ENCODE measurements at places on chromosomes 6 and 20.
A peak's percentile ranks its signal among the peaks of the same experiment; 100 is the strongest.

DNA sequence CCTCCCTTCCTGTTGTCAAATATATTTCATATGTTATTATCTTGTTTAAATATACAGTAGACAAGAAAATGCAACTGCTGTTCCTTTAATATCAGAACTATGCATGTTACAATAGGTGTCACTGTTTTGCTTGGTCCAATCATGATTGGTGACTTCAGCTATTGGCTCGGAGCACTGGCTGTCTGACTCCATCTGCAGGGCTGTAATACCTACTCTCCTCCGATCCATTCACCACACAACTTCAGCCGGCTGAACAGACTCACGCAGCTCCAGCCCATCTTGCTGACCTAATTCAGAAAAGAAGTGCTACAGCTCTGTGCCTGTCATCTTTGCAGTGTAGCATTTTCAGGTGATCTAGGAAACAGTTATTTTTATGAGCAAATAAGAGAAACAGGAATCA is at the start of gene BTBD3:
Gene BTBD3 (plus strand): TSS at position 231 of the 400 bp plus-strand sequence. CDS start 383 bp downstream, outside the sequence.
- peak; percentile 87 for DNase-seq

DNA sequence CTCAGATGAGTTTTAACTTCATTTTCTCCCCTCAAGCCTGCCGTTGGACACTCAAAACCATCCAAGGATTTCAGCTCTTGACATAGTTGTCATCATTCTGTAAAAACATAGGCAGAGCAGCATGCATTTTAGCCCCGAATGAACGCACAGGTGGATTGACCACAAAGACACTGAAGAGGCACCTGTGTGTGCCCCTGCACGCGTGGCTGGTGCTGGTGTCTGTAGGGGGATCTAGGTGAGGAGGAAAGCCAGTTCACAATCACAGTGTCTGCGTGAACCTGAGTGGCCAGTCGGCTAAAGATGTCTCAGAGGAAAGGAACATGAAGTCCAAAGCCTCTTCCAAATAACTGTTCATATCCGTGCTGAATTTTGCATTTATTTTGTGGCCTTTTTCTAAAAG is 309.2 kb downstream of the QKI start:
- DNase-seq: no peak

GRCh38 chr20:25287631-25288290 is 39.9 kb downstream of the PYGB start:
- DNase-seq: peak; percentile 13

GRCh38 chr20:41133709-41134361 is 3.5 kb upstream of the PLCG1 start:
- peak; percentile 15 for DNase-seq

DNA sequence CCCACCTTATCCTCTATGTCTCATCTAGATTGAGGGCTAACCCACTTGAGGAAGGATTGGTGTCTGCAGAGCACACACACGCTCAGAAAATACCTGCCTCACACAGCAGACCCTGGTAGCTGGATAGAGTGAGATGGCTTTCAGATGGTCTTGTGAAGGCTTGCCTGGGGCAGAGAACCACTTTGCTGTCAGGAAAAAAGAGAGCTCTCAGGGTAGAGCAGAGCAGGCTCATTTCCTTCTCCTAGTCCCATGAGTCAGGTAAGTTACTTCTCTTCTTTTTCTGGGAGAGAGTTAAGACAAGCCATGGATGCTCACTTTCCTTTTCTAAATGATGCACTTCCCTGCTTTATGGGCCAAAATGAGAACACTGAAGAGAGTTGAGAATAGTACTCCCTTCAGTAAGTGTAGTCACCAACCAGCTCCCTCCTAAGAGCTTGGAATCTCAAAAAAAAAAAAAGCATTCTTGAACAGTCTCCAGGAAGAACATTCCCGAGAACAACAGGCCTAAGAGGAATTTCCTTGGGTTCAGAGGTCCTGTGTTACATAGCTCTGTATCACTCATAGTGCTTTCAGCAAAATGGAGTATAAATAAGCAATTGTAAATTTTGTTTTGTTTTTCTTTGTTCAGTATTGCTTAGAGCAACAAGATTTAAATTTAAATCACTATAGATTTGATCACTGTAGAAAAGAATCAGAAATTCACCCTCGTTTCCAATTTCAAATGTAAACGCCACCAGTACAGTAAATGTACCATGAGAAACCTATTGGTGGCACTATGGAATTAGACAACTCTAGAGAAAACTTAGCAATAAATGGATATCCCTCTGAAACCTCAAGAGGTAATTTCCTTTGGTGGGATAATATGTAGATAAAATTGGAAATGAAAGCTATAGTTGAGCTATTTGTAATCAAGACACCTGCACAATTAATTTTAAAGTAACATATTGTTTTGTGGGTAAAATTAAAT is 530.3 kb downstream of the RFPL4B start:
- DNase-seq: no peak

GRCh38 chr6:107292715-107293271 is 166.6 kb downstream of the PDSS2 start:
- no peak for DNase-seq

Data from femur (tissue), 1 donor.